ENCODE measurements at places on chromosomes 3 and 15.
A peak's percentile ranks its signal among the peaks of the same experiment; 100 is the strongest.

DNA sequence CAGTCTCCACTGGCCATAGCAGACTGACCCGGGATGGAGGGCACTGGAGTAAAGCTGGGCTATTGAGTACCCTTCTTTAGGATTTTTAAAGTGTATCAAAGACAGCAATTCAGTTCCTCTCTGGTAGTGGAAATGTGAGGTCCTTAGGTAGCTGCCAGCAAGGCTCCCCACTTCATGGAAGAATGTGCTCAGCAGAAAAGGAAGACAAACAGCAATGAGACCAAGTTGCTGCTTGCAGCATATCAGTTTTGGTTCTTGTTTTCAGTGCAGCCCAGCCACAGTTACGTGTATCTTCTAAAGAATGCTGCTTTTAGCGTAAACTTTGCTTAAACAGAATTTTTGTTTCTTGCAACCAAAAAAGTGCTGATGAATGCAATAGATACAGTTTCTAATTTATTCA, 374.0 kb upstream of the CBLB start:
- DNase-seq = no peak

DNA sequence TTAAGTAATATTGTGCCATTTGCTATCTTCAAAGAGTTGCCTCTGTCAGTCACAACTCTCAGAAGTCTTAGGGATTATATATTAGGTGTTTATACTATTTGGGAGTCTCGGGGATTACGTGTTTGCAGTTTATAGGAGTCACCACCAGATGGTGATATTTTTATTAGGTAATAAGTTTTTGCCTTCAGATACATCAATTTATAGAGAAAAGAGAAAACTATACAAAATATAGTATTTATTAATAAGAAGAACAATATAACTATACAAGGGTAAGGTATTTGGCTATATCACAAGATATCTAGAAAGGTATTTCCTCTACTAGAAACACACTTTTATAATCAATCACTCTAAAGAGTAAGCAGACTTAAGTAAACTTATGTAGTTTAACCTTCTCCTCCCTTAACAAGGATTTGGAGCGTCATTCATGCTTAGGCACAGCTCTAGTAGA, 10.7 kb upstream of the DHX36 start:
- peak; percentile 10 for DNase-seq

DNA sequence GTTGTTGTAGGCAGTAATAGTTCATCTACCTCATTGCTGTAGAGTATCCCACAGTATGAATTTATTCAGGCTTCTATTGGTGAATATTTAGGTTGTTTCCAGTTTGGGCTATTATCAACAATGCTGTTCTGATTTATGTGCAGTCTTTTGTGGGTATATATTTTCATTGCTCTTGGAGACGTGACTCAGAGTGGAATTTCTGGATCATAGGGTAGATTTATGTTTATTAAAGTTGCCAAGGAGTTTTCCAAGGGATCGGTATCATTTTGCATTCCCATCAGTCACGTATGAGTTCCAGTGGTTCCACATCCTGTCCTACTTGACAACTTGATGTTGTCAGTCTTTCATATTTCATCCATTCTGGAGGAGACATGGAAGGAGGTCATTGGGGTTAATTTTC, 8.4 kb upstream of the HRH1 start:
- no peak for DNase-seq

DNA sequence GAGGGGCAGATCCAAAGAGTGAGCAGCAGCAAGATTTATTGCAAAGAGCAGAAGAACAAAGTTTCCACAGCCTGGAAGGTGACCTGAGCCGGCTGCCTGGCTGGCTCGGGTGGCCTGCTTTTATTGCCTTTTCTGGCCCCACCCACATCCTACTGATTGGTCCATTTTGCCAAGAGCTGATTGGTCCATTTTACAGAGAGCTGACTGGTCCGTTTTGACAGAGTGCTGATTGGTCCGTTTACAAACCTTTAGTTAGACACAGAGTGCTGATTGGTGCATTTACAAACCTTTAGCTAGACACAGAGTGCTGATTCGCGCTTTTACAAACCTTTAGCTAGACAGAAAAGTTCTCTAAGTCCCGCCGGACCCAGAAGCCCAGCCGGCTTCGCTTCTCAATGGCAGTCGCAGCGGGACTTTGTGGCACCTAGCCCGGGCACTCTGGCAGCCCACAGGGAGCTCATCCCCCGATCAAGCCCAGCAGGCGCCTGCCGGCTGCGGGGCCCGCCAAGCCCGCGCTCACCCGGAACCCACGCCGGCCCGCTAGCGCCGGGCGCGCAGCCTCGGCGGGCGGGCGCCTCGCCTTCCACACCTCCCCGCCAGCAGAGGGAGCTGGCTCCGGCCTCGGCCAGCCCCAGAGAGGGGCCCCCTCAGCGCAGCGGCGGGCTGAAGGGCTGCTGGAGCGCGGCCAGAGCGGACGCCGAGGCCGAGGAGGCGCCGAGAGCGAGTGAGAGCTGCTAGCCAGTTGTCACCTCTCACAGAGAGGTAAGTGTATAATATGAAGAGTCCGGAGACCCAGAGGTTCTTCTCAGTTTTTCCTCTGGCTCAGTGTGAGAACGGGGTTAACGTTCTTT, 339.2 kb downstream of the CHL1 start:
- DNase-seq = no peak

DNA sequence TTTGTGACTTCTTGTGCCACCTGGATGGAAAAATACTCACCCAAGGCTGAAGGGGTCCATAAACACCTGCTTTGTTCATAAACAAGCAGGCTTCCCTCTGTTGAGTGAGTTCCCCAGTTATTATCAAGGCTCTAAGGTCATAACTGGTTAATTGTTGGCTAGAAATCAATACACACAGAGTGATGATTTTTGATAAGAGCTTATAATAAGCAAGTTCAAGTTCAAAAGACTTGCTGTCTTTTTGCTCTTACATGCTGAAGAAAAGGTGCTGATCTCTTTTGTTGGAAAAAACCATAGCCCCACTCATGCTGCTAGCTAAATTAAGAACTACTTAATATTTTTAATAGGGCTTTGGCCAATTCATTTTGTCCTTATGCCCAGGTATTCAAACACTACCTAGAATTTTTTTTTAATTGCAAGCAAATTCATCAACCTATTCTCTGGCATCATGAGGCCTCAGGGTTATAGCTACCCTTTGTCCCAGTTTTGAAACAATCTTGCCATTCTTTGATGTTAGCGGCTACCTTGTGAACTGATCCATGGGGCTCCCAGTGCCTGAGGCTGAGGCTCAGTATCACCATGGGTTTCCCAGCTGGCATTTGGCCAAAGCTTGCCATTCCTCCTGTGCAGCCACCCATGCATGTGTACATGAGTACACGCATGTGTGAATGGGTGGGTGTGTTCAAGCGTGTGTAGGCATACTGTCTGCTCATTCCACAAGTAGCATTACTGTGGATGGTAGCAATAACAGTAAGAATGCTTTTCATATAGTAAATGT, 127.6 kb upstream of the LPP start:
- no peak for DNase-seq

GRCh38 chr15:77044228-77045042, 26.5 kb downstream of the TSPAN3 start:
- no peak for DNase-seq

DNA sequence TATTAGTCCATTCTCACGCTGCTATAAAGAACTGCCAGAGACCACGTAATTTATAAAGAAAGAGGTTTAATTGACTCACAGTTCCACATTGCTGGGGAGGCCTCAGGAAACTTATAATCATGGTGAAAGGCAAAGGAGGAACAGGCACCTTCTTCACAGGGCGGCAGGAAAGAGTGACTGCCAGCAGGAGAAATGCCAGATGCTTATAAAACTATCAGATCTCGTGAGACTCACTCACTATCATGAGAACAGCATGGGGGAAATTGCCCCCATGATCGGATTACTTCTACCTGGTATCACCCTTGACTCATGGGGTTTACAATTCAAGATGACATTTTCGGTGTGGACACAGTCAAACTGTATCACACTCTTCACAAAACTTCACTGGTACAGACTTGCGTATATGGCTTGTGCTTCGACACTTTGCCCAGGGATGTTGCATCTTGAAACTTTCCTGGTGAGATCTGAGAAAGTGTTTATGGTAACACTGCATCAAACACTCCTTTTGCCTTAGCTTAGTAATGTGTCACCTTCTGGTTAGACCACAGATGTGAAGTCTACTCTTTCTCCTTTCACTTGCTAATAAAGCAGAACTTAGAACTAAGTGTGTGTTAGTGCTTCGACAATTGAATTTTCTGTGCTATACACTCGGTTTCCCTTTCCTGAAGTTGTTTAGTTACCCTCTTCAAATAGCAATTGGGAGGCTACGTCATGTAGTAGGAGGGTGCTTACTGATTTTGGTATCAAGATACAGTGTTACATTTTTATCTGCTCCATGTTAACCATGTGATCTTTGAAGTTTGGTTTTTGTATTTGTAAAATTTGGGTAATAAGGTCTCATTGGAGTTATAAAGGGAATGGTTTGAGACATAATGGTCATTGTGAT, 185.7 kb downstream of the LPP start:
- peak; percentile 27 for DNase-seq

- no peak for DNase-seq
These were observed 86.6 kb downstream of the FMN1 start for GRCh38 chr15:33107950-33108349.

DNA sequence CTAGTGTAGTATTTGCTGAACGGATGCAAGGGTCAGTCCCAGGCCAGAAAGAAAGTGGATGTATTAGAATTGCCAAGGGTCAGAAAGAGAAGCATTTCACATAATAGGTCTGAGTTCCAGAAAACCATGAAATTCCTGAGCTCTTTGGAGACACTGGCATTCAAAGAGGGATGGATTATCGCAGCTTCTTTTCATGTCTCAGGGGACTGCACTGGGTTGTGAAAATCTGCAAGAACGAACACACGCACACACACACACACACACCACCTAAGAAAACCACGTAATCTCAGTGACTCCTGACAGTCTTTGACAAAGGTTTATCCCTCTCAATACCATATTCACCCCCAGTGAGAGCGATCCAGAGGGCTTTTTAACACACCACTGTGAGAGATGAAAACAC, 57.9 kb downstream of the TIPARP start:
- no peak for DNase-seq

GRCh38 chr3:13102386-13103345, 29.4 kb upstream of the IQSEC1 start:
- no peak for DNase-seq

DNA sequence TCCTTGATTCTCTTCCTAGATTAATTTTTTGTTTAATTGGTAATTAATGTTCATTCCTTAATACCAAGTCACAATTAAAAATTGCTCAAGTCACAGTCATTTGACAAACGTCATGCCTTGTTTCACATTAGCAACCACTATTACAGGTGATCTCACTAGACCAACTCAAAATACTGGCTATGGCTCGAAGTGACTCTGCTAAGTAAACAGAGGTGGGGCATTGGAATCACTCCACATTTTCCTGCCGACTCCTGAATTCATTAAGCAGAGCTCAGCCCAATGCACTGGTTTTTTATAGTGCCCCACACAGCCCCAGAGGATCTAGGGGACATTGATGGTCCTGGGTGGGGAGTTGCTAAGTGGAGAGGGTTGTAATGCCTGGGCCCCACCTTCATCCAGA, 201.2 kb upstream of the NSMCE3 start:
- no peak for DNase-seq

- no peak for DNase-seq
These were observed 115.9 kb upstream of the EPHA3 start for GRCh38 chr3:88991496-88991895.

- DNase-seq = no peak
These were observed 128.8 kb upstream of the IL12A start for GRCh38 chr3:159859836-159860235.

- peak; percentile 2 for DNase-seq
These were observed 124.3 kb downstream of the CHSY1 start for GRCh38 chr15:101127506-101128076.

DNA sequence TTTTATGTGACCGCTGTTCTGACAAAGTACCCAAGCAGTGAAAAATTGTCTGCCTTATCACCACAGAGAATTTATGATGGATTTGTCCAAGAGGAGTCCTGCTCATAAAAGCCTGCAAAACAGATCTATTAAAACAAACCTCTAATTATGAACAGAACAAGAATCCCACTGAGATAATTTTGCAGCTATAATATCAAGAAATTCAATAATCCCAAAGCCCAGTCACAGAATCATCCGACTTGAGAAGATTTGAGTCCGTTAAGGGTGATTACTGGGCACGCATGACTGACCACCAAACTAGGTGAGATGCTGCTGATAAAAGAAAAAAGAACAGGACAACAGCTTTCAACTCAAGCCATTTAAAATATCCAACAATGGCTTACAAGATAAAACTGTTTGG, 231.0 kb upstream of the WNT5A start:
- no peak for DNase-seq

- no peak for DNase-seq
These were observed 27.3 kb upstream of the NMB start for GRCh38 chr15:84685304-84685703.

DNA sequence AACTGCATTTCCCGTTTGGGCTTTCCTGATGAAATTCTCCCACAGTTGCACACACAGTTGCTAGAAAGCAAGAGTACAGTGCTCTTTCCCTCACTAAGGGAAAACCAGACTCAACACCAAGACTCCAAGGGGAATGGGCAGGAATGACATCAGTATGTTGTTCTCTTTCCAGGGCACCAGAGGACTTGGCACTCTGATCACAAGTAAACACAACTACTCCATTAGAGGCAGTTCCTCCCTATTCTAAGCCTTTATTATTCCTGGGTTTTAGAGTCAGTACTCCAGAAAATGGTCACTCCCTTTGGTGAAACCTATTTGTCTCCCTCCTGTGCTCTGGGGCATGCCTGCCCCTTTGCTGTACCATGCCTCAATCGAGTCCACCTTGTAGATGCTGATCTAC, 52.3 kb upstream of the VGLL4 start:
- no peak for DNase-seq

DNA sequence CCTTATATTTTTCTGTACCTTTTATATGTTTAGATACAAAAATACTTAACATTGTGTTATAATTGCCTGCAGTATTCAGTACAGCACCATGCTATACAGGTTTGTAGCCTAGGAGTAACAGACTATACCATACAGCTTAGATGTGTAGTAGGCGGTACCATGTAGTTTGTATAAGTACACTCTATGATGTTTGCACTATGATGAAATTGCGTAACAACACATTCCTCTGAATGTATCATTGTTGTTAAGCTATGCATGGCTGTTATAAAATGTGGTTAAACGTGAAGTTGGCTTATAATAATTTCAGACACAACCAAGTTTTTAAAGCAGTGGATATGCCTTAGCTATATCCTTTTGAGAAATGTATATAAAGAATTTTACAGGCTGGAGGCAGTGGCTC, 328.3 kb downstream of the PLCL2 start:
- no peak for DNase-seq

DNA sequence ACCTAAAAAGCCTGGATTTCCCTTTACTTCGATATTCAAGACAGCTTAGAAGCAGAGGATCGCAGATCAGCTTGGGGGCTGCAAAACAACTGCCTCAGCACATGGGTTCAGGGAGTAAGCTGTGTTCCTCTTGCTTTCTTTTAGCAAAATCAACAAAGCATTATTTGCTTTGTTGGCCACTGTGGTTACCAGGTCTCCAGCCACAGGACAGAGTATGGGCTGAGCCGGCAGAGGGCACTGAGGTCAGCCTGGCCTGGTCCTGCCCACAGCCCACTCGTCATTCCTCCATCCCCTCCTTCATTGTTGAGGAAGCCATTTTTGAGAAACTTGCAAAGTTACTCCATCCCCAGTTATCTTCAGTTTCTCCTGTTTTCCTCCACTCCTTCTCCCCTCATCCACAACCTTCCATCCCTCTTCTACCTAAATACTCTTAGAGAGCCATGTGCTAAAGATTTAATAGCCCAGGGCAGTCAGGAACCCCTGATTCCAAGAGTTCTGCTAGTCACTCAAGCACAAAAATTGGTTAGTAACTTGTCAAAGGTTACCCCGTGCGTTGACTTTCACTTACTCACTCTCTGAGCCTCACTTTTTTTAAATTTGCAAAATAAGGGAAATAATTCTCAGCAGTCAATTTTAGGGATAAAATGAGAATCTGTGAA, 60.0 kb upstream of the HES1 start:
- no peak for DNase-seq

Measured in central memory CD4-positive, alpha-beta T cell (primary cell).